ENCODE measurements at places on chromosomes 12 and 14.

- no peak for DNase-seq
Measured at GRCh38 chr14:90419200-90419599, 22.4 kb downstream of the CALM1 start.

DNA sequence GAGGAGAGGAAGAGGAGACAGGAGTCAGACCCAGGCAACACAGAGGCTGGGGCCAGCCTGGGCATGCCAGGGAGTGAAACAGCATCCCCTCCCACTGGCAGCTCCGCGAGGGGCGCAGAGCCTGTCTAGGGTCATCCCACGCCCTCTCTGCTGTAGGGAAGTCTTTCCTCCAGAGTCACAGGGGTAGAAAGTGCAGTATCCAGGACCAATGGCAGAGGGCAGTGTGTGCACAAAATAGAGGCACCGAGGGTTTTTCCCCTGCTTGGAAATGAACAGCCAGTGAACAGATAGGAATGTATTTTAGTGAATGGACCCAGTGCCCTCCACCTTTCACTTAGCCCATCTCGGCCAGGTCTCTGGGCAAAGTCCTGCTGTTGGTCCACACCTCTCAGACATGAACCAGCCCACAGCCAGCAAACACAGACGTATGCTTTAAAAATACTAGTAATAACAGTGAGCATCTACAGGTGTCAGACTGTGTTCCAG lies 9.4 kb upstream of the KRT74 start:
- no peak for DNase-seq

- DNase-seq, result no peak
Measured at GRCh38 chr12:67666605-67667004, 18.1 kb downstream of the DYRK2 start.

GRCh38 chr14:75123991-75124390 lies 2.9 kb downstream of the NEK9 start:
- DNase-seq, result no peak

DNA sequence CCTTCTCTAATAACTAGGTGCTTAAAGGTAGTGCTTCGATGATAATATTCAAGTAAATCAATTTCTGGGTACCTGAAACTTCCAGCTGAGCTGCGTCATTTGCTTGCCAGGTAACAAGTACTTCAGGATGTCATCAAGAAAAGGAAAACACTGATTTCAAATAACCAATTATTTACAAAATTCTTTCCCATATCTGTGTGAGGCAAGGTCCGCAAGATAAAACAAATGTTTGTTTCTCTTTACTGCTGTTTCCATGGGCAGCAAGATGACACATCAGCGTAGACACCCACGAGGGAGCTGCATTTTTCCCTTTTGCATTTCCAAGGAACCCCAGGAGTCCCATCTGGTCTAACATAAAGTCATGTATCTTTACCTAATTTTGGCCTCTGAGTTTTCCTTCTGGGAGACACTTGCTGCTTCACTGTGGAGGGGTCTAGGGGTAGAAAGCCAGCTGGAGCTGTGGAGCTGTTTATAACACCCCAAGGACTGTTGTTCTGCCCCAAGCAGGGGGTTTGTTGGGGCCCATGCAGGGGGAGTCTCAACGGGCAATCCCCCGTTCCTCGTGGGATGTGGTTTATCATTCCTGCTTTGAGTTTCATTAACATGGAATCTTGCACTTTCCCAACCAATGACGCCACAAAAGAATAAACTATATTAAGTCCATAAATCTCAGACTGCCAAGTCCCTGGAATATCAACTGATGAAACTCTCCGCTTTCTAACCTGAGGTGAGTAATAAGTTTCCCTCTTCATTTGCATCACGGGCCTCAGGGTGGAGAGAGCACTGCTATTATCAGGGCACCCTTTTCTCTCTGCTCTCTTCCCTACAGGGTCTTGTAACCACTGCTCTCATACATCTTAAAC lies 112.8 kb upstream of the PELI2 start:
- DNase-seq, result no peak

- DNase-seq, result no peak
Measured at GRCh38 chr12:25276199-25276937, 25.6 kb upstream of the KRAS start.

GRCh38 chr12:51938726-51939125 lies 12.8 kb upstream of the ACVR1B start:
- DNase-seq, result no peak

GRCh38 chr12:21892341-21892740 lies 48.9 kb downstream of the ABCC9 start:
- no peak for DNase-seq

DNA sequence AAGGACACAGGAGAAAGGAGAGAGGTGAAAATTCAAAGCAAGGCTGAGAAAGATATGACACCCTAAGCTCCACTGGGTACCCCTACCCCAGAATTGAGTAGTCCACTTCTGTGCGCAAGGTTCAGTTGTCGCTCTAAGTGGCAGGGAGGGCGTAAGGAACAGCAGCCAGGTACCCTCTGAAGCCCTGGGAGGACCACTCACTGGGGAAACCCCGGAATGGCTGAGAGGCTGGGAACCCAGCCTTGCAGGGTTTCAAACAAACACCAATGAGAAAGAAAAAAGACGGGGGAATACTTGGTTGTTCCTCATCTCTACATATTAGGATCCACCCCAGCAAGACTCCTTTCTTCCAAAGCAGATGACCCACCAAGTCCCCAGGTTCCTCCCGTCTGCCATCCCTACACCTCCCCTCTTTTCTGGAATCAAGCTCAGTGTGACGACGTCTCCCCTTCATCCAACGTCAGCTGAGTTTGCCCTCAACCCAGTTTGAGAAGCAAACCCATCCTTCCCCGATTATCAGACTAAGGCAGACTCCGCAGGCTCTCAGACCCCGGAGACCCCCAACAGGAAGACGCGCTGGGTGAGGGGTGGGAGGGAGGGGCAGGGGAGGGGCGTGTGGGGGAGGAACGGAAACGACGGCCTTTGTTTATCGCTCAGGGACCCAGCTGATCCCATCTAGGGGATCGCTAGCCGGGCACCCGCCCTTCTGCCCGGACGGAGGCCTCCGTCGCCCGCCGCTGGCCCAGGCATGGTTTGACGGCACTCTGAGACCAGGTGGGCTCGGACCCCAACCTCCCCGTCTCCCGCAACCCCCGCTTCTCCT lies 795 bp downstream of the LMBR1L start:
- peak; percentile 29 for DNase-seq

DNA sequence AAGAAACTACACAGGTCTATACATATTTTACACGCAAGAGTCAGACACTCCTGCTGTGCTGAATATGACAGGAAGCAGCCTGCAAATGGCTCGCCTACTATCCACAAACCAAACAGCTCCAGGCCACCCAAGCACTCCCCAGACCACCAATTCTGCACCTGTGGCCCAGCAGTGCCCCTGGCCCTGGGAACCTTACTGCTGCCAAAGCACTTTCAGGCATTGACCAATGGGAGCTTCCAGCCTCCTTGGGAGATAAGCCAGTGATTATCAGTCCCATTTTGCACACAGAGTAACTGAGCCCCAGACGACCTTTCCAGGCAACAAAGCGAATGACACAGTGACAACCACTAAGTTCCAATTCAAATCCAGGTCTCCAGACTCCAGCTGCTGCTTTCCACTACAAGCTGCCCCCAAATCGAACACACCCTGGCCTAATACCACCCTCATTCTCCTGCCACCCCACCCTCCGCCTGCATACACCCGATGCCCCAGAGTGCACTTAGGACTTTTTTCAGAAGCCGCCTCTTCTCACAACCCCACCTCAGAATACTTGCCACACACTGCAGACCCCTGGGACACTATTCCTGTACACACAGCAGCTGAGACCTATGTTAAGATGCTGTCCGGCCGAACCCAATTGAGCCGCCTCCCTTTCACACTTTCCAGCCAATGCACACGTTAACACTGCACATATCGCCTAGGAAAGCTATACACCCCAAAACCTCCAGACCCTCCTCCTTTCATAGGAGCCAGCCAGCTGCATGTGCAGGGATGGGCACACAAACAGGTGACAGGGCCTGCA lies 126.1 kb upstream of the PRMT8 start:
- no peak for DNase-seq

GRCh38 chr14:91317381-91318308 lies 73.1 kb upstream of the GPR68 start:
- DNase-seq, result no peak

GRCh38 chr12:52659951-52660350 lies 7.9 kb upstream of the KRT2 start:
- no peak for DNase-seq

DNA sequence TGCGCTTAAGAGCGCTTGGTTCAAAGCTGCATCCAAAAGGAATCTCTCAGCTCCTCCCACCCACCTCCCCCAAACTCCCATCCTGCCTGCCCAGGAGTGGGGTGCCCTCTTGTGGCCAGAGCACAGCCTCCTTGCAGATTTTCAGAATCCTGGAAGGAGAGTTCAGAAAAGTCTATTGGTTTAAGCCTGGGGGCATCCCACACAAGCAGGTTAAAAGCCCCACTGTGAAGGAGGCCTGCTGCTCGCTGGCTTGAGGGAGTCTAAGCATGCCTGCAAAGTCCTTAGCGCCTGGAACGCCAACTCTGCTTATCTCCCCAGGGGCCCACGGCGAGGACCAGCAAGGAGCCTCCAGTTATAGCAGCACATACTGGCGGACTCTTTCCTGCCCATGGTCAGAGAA lies 297.1 kb downstream of the KSR2 start:
- DNase-seq, result no peak

DNA sequence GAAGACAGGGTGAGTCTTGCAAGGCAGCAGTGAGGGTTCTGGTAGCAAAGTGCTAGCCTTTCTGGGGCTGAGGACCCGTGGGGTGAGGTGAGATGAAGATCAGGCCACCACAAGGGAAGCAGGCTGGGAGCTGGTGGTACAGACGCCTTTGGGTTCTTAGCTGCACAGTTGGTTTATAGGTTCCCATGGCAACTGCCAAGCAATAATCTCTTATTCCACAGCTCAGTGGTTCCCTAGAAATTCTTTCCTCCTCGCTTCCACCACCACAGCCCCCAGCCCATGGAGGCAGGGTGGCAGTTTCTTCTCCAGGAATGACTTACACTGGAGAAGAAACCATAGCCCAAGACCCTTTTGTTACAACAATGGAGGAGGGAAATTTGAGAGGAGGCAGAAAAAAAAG lies 82.1 kb downstream of the CMKLR1 start:
- DNase-seq, result no peak

GRCh38 chr12:4265280-4265679 lies 8.3 kb upstream of the CCND2 start:
- DNase-seq, result no peak

- DNase-seq, result no peak
Measured at GRCh38 chr14:48107646-48108045, 432.2 kb upstream of the MDGA2 start.

GRCh38 chr12:49294804-49295081 lies 204 bp upstream of the PRPH start:
- no peak for DNase-seq

GRCh38 chr12:77236066-77236465 lies 170.7 kb upstream of the E2F7 start:
- DNase-seq, result no peak

- no peak for DNase-seq
Measured at GRCh38 chr12:41795051-41795600, 349.5 kb downstream of the GXYLT1 start.

DNA sequence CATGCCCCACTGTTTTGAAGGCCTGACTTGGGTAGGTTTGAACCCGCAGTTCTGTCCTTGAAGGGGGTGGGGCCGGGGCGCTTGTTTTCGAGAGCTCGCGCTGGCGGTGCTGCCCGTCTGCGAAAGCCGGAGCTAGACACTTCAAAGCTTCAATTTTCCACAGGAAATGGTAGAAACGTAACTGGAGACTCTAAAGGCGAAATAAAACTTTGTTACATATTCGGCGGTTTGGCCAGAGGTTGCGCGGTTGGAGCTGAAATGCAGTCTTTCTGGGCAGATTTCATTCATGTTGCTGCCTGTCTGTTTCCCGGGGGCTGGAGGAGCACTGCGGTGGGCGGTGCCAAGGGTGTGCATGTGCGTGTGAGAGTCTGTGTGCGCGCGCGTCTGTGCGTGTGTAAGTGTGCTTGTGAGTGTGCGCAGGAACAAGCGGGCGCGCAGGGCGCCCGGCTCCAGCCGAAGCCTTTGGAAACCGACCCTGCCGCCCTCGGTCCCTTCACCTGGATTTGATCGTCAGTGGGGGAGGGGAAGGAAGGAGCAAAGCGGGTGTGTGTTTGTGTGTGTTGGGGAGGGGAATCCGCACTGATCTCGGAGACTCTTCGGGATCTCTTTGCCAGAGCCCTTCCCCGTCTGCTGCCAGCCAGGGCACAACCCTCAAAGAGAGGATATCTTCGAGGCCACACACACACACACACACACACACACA lies 227.7 kb upstream of the CRY1 start:
- no peak for DNase-seq

DNA sequence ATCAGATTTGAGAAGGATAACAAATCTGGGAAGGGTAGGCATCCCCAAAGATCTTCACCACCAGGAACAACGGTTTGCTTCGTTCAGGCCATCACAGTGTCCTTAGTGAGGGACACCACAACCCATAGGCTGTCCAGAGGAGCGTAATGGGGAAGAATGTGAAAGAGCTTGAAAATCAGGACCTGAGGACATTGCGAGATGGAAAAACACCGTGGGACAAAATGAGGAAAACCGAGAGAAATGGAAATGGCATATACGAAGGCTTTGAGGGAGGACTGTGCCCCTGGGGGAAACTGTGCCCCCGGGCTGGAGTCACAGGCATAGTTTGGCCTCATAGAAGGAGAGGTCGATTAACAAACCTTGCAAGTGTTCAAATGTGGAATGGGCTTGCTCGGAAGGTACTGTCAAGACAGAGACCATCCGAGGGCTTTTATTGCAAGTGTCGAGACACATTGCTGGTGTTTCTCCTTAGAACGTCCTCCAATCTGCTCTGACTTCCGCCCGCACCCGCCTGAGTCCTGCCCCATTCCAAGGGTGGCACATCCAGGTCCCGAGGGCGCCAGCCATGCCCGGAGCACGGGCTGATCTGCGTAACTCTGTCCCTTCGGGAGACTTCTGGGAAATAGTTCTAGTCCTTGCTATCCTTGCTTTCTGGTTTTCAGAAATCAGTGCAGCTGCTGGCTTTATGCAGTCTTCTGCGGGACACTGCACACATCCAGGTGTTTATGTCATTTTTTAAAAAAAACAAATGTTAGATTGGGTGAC lies 885 bp upstream of the PALS1 start:
- DNase-seq, result peak; percentile 54

DNA sequence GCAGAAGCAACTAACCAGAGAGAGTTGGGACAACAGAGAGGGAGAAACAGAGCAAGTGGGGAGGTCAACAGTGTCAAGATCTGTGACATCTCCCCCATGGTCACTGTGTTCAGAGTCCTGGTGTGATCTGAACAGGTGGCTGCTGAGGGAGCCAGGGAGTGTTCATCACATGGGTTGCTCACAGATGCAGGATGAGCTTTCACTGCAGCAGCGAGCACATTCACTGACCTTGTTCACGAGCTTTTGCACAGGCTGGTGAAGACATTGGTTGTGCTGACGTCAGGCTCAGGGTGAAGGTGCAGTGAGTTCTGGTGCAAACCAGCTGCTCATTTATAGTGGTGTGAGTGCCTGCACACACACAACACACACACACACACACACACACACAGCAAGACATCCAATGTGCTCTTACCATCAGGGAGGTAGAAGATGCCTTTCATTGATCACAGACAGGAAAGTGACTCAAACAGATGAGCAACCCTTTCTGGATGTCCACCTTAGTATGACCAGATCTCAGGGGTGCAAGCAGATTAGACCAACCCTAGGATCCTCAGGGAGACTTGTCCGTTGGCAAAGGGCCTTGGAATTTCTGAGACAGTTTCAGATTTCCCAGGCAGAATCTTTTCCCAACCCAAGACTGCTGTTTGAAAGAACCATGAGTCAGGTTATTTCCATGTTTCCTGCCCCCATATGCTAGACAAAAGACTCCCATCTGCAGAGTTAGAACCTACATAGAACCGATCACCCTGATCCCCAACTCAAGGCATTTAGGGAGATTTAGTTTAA lies 44.3 kb upstream of the OR10AD1 start:
- no peak for DNase-seq

GRCh38 chr14:61222388-61222787 lies 58.8 kb downstream of the TMEM30B start:
- no peak for DNase-seq

Data from substantia nigra (tissue), 51 donors.